PC-3 (cell line): ENCODE measurements at places on chromosomes 7 and 10. TPM values are rescaled to one million over a fixed set of nuclear protein-coding genes. Genes with fewer than 3 reads are reported as not detected.
A peak's percentile ranks its signal among the peaks of the same experiment; 100 is the strongest.

The C7orf33 gene
- not detected in 2 replicates for total RNA-seq

The FAM13C gene
- 0.07 and 0.63 TPM in 2 replicates for total RNA-seq

The FOXK1 gene
- total RNA-seq = 13.2 and 22.8 TPM in 2 replicates

The SLC26A5 gene
- 0.29 and 0.86 TPM in 2 replicates for total RNA-seq

The TMEM254 gene
- total RNA-seq = 53.7 and 68.3 TPM in 2 replicates

The FRA10AC1 gene
- total RNA-seq = 3.8 and 5.5 TPM in 2 replicates

The BUB3 gene
- 271 and 291 TPM in 2 replicates for total RNA-seq

The GNGT1 gene
- not detected in 2 replicates for total RNA-seq

DNA sequence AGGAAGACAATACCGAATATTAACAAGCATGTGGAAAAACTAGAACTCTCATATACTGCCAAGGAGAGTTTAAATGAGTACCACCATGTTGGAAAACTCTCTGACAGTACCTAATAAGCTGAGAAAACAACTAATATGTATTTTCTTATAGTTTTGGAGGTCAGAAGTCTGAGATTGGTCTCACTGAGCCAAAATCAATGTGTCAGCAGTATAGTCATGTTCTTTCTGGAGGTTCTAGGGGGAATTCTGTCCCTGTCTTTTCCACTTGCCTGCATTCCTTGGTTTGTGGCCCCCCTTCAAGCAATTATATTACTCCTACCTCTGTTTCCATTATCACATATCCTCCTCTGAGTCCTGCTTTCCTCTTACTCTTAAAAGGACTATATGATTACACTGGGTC, 144.6 kb downstream of the HBP1 start:
- no peaks in the 10 kb centered on the region for H3K36me3 ChIP-seq
- no peak overlapping the region for H3K4me3 ChIP-seq
- no peaks in the 10 kb centered on the region for H3K27me3 ChIP-seq
- no peak for DNase-seq
- no peak overlapping the region for H3K27ac ChIP-seq
- H3K4me1 ChIP-seq = peaks cover 2% of the 10 kb centered on the region

- DNase-seq = no peak
- H3K27ac ChIP-seq = no peak overlapping the region
- H3K36me3 ChIP-seq = no peaks in the 10 kb centered on the region
- no peaks in the 10 kb centered on the region for H3K4me1 ChIP-seq
- H3K27me3 ChIP-seq = no peaks in the 10 kb centered on the region
Observed at GRCh38 chr7:133429371-133429770, 176.5 kb downstream of the EXOC4 start.

- peak overlapping the region; percentile 100 for H3K27ac ChIP-seq
- peaks cover 28% of the 10 kb centered on the region for H3K36me3 ChIP-seq
- peaks cover 63% of the 10 kb centered on the region for H3K4me1 ChIP-seq
- peak; percentile 91 for DNase-seq
- peak overlapping the region; percentile 54 for H3K4me3 ChIP-seq
Observed at GRCh38 chr7:43872406-43873110, 3.2 kb upstream of the MRPS24 start.

DNA sequence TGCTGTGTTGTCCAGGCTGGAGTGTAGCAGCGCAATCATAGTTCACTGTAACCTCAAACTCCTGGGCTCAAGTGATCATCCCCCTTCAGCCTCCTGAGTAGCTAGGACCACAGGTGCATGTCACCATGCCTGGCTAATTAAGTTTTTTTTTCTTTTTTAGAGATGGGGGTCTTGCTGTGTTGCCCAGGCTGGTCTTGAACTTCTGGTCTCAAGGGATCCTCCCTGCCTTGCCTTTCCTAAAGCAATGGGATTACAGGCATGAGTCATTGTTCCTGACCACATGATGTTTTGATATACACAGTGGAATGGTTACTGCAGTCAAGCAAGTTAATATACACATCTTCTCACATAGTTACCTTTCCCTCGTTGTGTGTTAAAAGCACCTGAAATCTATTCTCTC, 140.3 kb downstream of the GPR85 start:
- no peaks in the 10 kb centered on the region for H3K4me1 ChIP-seq
- peaks cover 10% of the 10 kb centered on the region for H3K27me3 ChIP-seq
- H3K36me3 ChIP-seq = no peaks in the 10 kb centered on the region

- H3K4me3 ChIP-seq = no peak overlapping the region
- peaks cover 28% of the 10 kb centered on the region for H3K4me1 ChIP-seq
- no peaks in the 10 kb centered on the region for H3K27me3 ChIP-seq
- no peak for DNase-seq
- no peaks in the 10 kb centered on the region for H3K36me3 ChIP-seq
Observed at GRCh38 chr10:99344715-99345114, 15.6 kb downstream of the CNNM1 start.

DNA sequence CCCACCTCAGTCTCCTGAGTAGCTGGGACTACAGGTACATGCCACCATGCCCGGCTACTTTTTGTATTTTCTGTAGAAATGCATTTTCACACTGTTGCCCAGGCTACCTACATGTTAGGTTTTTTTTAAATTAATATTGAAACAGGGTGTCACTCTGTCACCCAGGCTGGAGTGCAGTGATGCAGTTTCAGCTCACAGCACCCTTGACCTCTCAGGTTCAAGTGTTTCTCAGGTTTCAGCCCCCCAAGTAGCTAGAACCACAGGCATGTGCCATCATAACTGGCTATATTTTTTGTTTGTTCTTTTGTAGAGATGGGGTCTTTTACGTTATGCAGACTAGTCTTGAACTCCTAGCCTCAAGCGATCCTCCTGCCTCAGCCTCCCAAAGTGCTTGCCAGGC, 32.4 kb upstream of the ZMIZ2 start:
- no peaks in the 10 kb centered on the region for H3K27me3 ChIP-seq
- DNase-seq = no peak
- no peak overlapping the region for H3K4me3 ChIP-seq
- no peak overlapping the region for H3K27ac ChIP-seq
- no peaks in the 10 kb centered on the region for H3K36me3 ChIP-seq

DNA sequence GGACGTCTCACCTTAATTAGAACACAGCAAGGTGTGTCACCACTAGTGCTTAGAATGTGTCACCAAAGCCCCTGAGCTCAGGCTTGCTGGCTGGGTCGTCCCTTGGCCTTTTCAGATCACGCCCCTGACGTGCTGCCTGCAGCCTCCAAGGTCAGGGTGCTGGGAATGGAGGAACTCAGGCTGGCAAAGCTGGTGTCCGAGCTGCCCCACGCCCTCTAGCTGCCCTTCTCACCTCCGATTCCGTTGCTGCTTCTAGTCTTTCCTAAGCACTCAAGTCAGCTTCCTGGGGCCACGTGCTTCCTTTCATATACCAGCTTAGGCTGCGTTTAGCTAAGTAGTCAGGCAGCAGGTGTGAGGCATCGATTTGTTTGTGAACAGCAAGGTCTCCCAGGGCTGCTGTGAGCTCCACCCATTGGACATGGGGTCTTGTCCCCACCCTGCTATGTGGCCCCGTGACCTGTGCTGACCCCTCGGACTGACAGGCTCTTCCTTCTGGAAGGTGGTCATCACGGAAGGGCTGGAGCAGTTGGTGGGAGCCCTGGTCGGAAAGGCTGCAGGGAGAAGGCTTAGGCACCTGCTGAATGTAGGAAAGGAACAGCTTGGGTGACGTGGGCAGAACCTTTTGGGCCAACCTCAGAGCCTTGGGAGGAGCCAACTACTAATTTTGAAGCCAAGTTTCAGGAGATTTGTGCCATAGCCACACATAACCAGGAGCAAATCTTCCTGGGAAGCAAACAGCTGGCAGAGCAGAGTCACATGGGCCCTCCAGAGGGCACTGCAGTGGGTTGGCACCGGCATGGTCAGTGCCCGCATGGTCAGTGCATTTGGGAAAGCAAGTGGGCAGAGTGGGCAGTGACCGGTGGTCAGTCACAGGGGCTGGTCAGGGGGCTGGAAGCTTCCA, 28.8 kb downstream of the VIPR2 start:
- DNase-seq = no peak
- H3K4me1 ChIP-seq = no peaks in the 10 kb centered on the region
- H3K36me3 ChIP-seq = no peaks in the 10 kb centered on the region
- peaks cover 95% of the 10 kb centered on the region for H3K27me3 ChIP-seq

DNA sequence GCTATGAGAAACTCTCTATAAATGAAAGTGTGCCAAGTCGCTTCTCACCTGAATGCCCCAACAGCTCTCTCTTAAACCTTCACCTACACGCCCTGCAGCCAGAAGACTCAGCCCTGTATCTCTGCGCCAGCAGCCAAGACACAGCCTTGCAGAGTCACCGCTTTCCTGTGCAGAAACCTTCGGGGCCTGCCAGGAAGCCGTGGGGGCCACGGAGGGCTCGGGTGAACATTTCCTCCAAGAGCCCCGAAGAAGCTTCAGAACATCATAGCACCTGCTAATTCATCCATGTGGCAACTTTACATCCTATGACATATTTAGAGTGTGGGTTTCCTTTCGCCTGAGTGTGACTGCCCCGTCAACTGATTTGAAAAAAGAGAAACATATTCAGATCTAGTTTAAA, 55.7 kb upstream of the PRSS58 start:
- no peak overlapping the region for H3K27ac ChIP-seq
- no peak for DNase-seq
- no peak overlapping the region for H3K4me3 ChIP-seq

DNA sequence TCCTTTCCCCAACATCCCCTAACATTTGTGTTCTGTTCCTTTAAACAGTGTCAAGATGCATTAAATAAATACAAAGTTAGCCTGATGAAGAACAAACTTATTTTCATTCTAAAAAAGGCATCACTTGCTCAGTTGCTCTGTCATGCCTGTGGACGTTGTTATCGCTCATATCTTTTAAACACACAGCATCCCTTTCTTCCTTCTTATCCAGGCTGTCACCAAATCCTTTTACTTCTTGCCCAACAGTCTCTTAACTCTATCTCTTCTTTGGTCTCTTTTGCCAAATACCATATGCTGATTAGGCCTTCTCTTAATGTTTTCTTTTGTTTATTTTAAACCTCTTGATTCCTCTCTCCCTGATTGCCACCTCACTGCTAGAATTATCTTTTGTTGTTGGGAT, 43.9 kb downstream of the DKK1 start:
- no peaks in the 10 kb centered on the region for H3K27me3 ChIP-seq
- H3K4me3 ChIP-seq = no peak overlapping the region
- no peak for DNase-seq
- H3K27ac ChIP-seq = no peak overlapping the region
